ENCODE measurements at places on chromosomes 11 and 22.

DNA sequence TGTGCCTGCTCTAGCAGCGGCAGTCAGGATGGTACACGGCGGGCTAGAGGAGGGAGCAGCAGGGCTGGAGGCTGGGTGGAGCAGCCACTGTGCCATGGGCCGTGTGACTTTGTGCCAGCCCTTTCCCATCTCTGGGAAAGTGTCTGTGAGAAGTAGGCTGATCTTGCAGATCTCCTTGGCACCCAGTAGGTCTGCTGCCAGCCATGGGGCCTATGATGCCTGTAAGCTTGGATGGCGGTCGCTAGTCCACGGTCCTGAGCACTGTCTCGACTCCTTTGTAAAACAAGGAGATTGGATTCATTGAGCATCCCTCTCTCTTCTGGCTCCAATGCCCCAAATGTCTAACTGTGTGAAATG, 22.6 kb downstream of the AMPD3 start:
- DNase-seq = no peak

DNA sequence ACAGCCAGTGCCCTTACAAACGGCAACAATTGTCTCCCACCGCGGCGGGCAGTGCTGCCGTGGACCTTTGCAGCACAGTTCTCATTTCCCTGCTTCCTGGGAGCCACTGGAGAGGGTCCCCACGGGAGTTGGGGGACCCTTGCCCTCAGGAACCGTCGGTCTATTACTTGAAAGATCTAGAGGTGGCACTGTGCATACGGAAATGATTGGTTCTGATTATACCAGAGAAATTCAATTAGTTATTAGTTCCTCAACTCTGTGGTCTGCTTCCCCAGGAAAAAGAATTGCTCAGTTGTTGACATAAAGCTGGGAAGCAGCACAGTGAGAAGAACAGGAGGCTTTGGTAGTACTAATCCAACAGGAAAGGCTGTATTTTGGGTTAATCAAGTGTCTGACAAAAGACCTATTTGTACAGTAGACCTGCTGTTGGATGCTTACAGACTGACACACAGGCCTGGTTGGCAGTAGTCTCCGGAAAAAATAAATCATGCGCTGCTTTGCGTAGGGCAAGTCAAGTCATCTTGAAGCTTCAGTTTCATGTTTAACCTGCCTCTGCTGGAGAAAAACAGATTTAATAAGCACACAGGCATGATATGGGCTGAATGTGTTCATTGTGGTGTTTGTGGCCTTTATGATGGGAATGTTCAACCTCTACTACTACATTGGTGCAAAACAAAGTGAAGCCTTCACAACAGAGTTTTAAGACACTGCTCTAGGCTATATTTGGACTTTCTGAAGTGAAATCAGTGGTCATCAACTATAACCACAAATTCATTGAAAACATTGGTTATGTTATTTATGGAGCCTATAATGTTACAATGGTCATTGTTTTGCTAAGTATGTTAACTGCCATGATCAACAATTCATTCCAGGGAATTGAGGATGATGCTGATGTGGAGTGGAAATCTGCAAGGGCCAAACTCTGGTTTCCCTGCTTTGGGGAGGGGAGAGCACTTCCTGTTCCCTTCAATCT, 54.6 kb upstream of the SC5D start:
- no peak for DNase-seq

DNA sequence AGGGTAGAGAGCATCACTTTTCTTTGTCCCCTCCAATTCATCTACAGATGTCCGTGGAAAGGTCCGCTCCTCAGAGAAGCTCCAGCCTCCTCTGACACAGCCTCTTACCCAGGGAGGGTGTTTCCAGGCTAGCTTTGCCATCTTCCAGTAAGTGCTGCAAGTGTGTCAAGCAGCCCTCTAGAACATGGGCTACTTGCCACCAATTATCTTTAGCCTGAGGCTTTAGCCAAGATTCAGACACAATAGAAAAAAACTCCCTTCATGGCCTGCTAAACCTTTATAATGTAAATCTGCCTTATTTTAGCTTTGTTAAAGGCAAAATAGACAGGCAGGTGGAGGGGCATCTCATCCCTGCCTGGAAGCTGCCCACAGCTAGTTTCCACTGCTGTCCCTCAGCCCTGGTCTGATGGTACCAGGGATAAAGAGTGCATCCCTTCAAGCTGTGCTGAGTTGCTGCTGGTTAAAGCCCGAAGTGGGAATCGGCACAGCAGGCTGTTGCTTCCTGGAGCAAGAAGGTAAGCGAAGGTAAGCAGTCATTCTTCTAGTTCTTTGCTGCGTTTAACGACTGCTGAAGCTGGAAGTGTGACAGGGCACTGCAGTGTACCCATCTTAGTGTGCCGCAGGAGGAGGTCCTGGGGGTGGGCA, 190.1 kb upstream of the E2F8 start:
- no peak for DNase-seq

- DNase-seq = peak; percentile 22
Observed at GRCh38 chr22:50274311-50274710, 4.1 kb upstream of the MAPK11 start.

DNA sequence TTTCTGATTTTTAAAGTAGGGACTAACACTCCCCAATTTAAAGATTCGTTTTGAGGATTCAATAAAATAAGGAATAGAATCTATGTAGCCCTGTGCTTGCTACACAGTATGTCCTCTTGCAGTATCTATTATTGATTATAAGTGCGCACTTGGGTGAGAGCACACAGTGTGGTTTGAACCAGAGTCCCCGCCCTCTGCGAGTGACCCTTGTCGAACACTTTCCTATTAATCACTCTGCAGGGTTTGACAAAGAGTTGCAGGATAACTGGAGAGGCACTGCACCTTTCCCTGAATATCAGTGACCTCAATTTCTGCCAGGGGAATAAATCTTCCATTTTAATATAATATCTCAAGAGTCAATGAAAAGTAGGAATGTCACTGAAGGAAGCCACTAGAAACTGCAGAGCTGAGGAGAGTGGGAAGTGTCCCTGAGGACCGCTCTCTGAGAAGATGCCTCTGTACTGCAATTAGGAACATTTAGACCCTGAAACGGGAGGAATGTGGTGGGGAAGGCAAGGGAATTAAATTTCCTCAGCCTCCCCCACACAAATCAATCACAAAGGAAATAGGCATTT, 182.2 kb downstream of the MAML2 start:
- DNase-seq = no peak

- no peak for DNase-seq
Observed at GRCh38 chr11:34356576-34356912, 1.3 kb downstream of the ABTB2 start.

DNA sequence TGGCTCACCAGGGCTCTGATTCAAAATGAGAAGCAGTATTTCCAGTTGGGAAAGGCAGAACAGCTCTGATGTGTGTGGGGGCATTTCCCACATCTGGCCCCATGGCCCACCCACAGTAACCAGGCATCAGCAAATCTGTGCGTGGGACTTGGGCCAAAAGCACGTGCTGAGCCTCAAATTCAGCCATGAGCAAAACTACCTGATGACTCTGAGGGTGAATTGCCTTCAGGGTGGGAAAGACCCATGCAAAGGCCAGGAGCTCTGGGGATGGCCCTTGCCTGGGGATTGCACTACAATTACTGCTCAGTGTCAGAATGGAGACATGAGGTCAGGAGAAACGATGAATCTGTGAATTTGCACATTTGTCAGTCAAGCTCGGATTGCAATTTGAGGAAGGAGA, 20.9 kb downstream of the TP53AIP1 start:
- no peak for DNase-seq

GRCh38 chr11:19683141-19683805, 29.4 kb upstream of the NAV2 start:
- DNase-seq = no peak

GRCh38 chr22:22357024-22357883, 112.7 kb downstream of the VPREB1 start:
- DNase-seq = peak; percentile 48

- no peak for DNase-seq
Observed at GRCh38 chr11:28251257-28251656, 143.1 kb downstream of the METTL15 start.

- DNase-seq = no peak
Observed at GRCh38 chr11:34299284-34299972, 58.4 kb downstream of the ABTB2 start.

- DNase-seq = no peak
Observed at GRCh38 chr11:70423523-70424505, 25.5 kb downstream of the CTTN start.

GRCh38 chr22:30600921-30601320, 6.1 kb upstream of the TCN2 start:
- no peak for DNase-seq

- no peak for DNase-seq
Observed at GRCh38 chr11:22203281-22203680, 10.4 kb downstream of the ANO5 start.

DNA sequence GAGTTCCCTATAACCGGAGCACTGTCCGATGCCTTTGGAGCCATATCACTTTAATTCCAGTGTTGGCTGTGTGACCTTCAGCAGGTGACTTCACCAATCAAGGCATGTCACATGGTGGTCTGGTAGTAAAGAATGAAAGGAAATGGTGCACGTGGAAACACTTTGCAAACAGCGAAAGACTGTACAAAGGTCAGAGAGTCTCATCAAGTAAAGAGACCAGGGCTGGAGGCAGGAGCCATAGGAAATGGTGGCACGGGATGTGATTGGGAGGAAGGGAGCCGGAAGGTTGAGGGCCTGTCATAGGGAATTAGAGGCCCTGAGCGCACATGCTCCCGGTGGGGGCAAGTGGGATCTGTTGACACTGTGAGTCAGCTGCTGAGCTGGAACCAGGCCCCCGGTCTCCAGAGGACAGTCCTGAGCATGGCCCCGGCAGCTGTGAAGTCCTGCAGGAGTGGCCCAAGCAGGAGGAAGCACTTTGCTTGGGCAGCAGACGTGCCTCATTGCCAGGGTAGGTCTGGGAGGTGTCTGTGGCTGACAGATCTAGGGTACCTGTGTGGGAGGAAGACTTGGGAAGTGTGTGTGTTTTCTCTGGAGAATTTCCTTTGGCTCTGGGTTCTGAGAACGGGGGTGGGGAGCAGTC, 2.0 kb downstream of the DAGLA start:
- DNase-seq = no peak

- no peak for DNase-seq
Observed at GRCh38 chr11:833114-833791, 501 bp downstream of the CD151 start.

GRCh38 chr22:31350410-31350863, 4.3 kb upstream of the PATZ1 start:
- no peak for DNase-seq

DNA sequence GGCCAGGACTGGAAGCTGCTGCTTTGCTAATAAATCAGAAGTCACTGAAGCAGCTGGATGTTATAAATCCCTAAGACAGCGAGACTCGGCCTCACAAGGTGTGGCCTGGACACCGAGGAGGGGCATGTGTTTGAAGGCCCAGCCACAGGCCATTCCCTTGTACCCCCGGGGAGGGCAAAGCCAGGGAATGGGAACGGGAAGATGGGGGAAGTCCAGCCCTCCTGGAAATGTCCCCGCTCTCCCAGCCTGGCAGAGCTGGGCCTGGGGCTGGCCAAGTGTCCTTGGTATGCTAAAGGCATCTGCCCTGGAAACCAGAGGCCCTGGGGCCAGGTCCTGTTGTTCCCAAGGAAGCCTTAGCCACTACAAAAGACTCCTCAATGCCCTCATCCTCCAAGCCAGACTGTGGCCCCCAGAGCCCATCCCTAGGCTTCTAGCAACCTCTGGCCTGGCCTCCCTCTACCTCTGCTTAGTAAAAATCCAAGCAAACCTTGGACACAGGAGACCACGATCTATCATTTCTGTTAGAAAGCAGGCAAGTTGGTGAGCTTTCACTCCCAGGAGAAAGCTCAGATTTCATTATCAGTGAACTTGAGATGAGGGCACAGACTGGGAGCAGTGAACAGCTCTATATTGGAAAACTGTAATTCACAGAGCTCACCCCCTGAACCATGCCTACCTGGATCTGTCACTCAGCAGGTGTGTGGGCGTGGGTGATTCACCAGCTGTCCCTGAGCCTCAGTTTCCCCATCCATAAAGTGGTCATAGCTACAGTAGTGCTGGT, 11.0 kb downstream of the CHST1 start:
- no peak for DNase-seq

- DNase-seq = no peak
Observed at GRCh38 chr11:128747728-128748148, 53.9 kb downstream of the FLI1 start.

- no peak for DNase-seq
Observed at GRCh38 chr11:104333977-104334376, 170.0 kb upstream of the PDGFD start.

- DNase-seq = no peak
Observed at GRCh38 chr11:119854521-119854920, 125.5 kb upstream of the NECTIN1 start.

GRCh38 chr22:29722151-29722550, 2.3 kb downstream of the CABP7 start:
- no peak for DNase-seq

DNA sequence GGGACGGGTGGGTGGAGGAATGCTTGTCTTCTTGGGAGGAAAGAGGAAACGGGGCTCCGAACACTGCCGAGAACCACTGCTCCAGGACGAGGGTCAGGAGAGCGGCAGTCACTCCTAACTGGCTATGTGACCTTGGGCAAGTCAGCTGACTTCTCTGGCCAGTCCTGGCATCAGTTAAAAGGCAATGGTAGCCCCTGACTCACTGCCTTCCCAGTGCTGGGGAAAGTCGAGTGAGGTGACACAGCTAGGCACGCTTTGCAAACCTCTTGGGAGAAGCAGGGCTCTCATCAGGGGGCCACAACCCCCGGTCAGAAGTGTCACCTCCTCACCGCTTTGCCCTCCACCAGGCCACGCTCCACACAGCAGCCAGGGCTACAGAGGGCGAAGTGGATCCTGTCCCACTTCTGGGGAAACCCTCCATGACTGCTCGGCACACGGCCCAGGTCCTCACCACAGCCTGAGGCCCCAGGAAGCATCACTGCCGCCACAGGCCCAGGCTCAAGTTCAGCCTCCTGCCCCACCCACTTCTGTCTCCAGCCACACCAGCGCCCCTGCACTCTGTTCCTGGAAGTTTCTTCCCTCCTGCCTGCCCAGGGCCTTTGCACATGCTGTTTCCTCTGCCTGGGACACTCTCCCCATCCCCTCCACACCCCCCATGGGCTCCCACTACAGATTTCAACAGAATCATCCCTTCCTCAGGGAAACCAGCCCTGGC, 16.3 kb downstream of the IL2RB start:
- no peak for DNase-seq

GRCh38 chr11:45238724-45239123, 47.4 kb downstream of the SYT13 start:
- DNase-seq = no peak

Measured in T follicular helper cell (primary cell).